Activated CD4-positive, alpha-beta memory T cell treated with anti-CD3 and anti-CD28 coated beads, Interleukin-2, amount 10 ng/mL, durations not matched to agents 7 days and 5 days (primary cell): ENCODE measurements at places on chromosomes 6 and 20. TPM values are rescaled to one million over a fixed set of nuclear protein-coding genes. Genes with fewer than 3 reads are reported as not detected.

GRCh38 chr20:47468290-47469050, 33.2 kb upstream of the NCOA3 start:
- no peak overlapping the region for H3K4me3 ChIP-seq
- H3K4me1 ChIP-seq: peaks cover 11% of the 10 kb centered on the region
- no peaks in the 10 kb centered on the region for H3K36me3 ChIP-seq

DNA sequence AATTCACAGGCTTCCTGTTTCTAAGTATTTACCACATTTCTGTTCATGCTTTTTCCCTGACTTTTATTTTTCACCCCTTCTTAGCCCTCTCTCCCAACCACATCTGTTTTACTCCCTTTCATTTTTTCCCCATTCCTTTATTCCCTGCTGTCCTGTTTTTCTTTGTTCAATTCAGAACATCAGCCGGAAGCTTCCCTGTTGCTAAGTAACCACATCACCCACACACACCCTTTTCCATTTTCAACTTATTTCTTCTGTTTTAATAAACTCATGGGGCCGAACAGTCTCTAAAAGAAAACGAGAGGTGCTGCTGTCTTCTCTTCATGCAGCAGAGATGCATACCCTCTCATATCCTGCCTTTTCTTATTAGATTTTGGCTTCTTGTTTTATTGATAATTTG, 53.5 kb upstream of the CEP85L start:
- no peaks in the 10 kb centered on the region for H3K27me3 ChIP-seq
- no peak for DNase-seq
- peaks cover 63% of the 10 kb centered on the region for H3K36me3 ChIP-seq
- H3K4me1 ChIP-seq: peaks cover 45% of the 10 kb centered on the region

DNA sequence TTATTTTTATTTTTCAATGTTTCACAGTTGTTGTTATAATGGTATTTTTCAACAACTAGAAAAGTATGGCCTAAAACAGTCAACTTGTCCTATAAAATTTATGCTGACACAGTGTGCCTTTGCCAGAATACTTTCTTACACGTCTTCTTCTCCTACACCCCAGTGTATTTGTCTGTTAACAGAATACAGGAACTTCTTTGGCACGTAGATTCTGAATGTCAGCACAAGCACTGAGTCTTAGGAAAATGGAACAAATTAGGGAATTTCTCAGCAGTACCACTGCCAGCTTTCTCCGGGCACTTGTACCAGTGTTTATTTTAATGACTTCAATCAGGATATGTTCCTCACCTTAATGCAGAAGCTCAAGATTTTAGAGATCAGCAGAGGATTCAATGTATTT, 26.7 kb upstream of the AKIRIN2 start:
- H3K4me3 ChIP-seq: no peak overlapping the region
- DNase-seq: no peak
- peaks cover 7% of the 10 kb centered on the region for H3K27me3 ChIP-seq
- H3K36me3 ChIP-seq: no peaks in the 10 kb centered on the region
- no peak overlapping the region for H3K27ac ChIP-seq

DNA sequence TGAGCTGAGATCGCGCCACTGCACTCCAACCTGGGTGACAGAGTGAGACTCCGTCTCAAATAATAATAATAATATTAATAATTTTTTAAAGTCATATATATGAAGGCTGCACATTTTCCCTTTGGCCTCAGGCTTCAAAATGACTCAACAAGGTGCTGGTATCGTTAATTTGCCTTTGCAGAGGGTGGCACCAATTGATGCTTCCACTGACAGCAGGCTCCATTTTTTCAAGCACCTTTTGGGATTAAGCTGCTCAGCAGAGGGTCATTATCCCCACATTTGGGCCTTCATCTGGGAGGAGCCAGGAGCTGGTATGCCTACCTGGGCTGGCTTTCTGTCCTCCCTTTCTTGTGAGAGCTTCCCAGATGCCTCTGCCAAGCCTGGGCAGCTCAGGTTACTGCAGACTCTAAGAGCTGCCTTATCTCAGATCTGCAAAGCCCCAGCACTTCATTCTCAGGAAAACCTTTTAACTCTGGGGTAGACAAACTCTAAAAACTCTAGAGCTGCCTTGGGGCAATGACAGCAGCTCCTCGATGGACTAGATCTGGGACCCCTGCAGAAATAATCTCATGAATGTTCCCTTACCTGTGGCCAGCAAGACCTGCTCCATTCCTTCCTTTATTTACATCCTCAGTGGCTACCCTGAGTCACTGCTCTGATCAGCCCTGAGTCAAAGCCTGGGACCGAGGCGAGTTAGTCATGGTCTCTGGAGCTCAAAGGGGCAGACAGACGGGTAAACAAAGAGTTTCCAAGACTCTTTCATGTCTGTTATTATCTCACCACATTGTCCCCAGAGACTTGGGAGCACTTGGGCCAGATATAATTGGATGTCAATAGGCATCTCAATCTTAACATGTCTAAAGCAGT, 80.0 kb upstream of the EYA2 start:
- H3K4me3 ChIP-seq: no peak overlapping the region
- H3K27ac ChIP-seq: no peak overlapping the region
- H3K27me3 ChIP-seq: peaks cover 50% of the 10 kb centered on the region

The TXLNB gene
- 0.90 TPM for total RNA-seq

The CFAP206 gene
- total RNA-seq: not detected

The MUC22 gene
- not detected for total RNA-seq

DNA sequence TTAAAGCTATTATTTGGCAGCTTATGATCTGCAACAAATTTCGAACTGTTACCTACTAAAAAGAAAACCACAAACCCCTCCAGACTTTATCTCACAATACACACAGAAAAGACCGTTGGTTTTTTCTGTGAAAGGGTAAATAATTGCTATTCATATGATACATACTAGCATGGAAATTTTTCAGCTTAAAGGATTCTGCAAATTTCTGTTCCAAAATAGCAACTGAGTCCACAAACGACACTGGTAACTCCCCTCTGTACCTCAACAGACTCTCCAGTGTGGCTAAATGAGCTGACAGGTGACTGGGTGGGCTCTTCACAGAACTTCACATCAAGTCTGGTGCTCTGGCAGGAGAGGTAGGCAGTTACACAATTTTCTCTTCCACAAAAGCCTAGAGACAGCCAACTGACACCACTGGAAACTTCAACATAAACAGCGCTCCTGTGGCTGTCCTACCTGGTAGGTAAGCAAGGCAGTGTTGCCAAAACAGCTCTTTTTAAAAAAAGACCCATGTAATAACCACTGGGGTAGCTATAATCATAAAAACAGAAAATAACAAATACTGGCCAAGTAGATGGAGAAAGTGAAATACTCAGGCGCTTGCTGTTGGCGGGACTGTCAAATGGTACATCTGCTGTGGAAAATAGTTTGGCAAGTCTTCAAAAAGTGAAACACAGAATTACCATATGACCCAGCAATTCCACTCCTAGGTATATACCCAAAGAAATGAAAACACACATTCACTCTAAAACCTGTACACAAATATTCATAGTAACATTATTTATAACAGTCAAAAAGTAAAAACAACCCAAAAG, 37.8 kb downstream of the ELOVL5 start:
- peaks cover 29% of the 10 kb centered on the region for H3K36me3 ChIP-seq
- H3K4me3 ChIP-seq: no peak overlapping the region
- no peaks in the 10 kb centered on the region for H3K27me3 ChIP-seq
- DNase-seq: no peak
- no peak overlapping the region for H3K27ac ChIP-seq

DNA sequence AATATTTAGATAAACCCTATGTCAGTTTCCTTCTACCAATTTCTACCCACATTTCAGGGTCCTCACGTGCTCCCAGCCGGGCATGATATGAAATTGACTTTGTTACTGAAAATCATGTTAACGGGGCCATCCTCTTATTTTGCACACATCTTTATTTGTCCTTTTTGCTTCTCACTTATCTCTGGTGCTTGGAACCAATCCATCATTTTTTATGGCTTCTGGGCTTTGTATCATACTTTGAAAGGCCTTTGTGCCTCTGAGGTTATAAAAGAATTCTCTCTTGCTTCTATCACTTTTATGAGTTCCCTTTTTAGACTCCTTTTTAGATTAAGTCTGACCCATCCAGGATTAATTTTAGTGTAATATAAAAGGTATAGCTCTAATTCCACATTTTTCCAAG, 117.1 kb upstream of the PRND start:
- no peak overlapping the region for H3K27ac ChIP-seq
- peaks cover 37% of the 10 kb centered on the region for H3K27me3 ChIP-seq
- no peaks in the 10 kb centered on the region for H3K36me3 ChIP-seq

GRCh38 chr6:72861059-72861458, 239.2 kb downstream of the KCNQ5 start:
- no peaks in the 10 kb centered on the region for H3K36me3 ChIP-seq
- H3K27ac ChIP-seq: no peak overlapping the region
- DNase-seq: no peak

The C4B gene
- total RNA-seq: 5.0 TPM
